ENCODE measurements at places on chromosomes 4 and X.

DNA sequence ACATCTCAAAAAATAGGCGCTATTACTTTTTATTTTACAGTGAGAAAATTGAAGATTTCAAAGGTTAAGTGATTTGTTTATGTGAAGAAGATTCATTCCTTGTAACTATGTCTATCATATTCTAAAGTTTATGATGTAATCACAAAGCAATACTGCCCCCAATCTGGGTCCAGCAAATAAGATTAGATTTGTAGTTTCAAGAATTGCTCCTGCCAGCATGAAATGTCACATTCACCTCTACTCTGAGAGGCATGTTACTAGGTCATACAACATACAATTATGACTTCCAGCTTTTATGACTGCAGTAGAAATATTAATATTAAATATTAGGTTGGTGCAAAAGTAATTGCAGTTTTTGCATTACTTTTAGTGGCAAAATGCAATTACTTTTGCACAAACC lies 976.2 kb downstream of the FSTL5 start:
- DNase-seq: no peak

GRCh38 chr4:2339458-2340271 lies 77.8 kb upstream of the MXD4 start:
- peak; percentile 44 for DNase-seq

DNA sequence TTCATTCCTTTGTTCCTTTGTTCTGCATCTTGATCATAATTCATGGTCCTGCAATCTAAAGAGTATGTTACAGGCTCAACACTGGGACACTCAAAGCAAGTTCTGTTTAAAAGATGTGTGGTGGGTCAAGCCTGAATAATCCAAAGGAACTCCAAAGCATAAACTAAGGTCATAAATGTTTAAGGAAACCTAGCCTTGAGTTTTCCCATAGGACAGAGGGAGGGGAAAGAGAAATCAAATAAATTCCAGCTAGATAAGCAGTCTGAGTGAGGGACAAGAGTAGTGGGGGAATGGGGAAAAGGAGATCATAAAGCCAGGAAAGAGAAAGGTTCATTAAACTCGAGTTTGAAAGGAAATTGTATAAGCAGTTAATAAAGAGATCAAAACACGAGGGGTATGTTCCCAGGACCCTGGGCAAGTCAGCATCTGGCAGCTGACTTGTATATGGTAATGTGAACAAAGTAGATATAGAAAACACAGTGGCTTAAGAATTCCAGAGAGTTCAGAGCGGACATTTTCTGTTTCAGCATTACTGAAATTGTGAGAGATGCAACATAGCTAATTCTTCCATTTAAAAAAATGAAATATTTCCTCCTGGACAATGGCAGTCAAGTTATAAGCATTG lies 125.8 kb upstream of the EDNRA start:
- no peak for DNase-seq

GRCh38 chr4:152536545-152537182 lies 772 bp upstream of the FBXW7 start:
- no peak for DNase-seq

DNA sequence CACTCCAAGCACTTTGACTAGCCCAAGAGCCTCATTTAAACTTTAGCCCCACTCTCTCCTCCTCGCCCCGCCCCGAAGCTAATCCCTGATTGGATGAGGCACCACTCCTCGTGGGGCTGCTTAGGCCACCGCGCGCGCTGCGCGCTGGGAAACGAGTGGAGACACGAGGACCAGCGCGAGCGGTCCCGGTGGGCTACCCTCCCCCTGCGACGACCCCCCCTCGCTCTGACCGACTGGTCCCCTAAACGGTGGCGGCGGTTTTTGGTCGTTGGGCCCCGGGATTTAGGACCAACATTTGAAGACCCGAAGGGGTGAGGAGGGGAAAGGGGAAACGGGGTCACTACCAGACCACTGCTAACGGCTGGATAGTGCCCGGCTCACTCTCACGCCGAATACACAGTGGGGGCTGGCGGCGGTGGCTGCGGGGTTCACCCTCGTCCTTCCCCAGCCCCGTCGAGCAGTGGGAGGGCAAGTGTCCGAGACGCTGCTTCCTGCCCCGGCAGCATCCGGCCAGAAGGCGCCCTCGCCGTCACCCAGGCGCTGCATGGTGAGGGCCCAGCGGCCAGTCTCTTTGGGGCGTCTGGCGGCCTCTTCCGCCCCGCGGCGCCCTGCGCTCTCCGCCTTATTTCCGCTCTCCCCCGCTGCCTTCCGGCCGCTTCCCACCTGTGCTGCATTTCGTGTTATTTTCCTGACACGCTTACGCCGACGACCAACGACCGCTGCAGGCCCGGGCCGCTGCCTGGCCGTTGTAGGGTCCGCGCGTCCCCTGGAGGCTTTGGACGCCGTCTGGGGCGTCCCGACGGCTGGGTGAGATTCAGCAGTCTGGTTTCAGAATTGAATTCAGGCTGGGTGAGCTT lies at the start of gene RBM46:
TSS of gene RBM46 (plus strand) at position 147 of the 857 bp plus-strand sequence. CDS start 15,481 bp downstream, outside the sequence.
- DNase-seq: peak; percentile 49

GRCh38 chrX:72394518-72395170 lies 88.9 kb upstream of the CITED1 start:
- DNase-seq: no peak

DNA sequence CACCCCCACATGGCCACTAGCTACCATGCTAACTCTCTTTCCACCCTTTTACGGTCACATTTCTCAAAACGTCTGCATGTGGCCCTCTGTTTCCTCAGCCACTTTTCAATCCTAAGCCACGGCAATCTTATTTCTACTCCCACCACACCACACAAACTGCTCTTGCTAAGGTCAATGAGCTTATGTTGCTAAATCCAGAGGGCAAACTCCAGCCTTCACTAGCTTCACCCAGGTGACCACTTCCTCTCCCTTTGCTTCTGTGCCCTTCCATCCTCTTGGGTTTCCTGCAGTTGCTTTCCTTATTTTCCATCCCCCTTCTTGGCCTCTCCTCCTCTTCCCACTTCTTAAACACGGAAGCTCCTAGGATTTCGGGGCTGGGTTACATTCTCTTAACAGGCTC lies 16.5 kb downstream of the CETN2 start:
- DNase-seq: no peak

- DNase-seq: no peak
These were observed 760.0 kb downstream of the FSTL5 start for GRCh38 chr4:161403781-161404180.

GRCh38 chr4:24529555-24529954 lies 54.8 kb downstream of the DHX15 start:
- DNase-seq: no peak

DNA sequence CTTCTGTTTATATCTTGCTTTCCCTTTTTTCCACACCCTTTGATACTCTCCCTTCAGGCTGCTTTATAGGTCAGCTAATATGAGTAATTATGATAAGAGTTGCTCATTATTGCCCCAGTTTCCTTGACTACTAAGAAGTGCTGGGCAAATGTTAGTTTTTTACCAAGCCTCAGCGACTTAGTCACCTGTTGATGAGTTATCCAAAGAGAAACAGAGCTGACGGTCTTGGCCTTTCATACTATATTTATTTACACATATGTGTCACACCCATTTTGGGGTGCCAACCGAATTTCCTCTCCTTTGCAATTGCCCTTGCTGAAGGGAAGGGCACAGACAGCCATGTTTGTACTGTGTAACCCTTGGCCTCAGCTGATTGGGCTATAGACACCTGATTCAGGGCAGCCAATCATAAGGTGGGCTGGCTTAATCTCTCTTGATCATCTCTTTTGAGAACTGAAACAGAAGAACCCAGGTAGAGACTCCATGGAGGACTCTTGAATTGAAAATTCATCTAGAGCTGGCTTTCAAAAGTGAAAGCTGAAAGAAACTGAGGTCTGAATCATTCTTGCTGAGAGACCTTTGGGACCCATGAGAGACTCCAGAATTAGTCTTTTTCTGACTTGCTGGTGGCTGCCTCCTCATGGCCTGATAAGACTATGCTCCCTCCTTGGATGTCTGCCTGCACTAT lies 111.7 kb upstream of the RPS6KA3 start:
- DNase-seq: no peak
